Kasumi-1 (cell line): ENCODE measurements at places on chromosomes 12 and 14.

GRCh38 chr14:101603096-101603495 is 41.8 kb downstream of the DIO3 start:
- no peak for DNase-seq

GRCh38 chr14:45699471-45699870 is 446.5 kb upstream of the MIS18BP1 start:
- no peak for DNase-seq

DNA sequence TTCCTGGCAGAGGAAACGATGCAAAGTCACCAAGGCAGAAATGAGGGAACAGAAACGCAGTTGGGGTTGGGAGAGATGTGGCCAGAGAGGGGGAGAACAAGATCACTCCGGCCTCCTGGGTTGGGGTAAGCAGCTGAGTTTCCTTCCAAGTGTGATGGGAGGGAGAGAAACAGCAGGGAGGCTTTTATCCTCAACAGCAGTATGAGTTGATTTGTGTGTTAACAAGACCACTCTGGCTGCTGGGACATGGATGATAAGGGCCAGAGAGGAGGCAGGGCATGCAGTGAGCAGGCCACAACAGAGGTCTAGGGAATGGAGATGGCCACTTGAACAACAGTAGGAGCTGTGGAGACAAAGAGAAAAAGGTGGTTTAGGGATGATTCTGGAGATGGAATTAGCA is 66.8 kb downstream of the GLRX5 start:
- DNase-seq = no peak

DNA sequence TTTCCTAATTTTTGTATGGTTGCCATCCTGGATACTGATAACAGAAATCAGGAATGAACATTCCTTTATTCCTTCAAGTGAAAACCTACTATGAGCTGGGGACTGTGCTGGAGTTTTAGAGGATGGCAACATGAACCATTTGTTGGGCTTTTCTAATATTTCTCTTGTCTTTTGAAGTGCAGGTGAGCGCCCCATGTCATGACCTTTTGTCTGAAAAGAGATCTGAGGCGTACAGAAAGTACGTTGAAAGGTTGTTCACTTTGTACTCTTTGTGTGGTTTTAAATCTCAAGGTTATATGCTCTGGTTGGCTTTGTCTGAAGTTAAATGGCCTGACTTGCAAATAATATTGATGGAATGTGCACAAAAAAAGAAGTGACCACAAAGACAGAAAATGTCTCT is 79.0 kb downstream of the GAS2L3 start:
- no peak for DNase-seq

GRCh38 chr12:120498870-120499515 is 3.1 kb downstream of the DYNLL1 start:
- DNase-seq = no peak

GRCh38 chr12:49420556-49420955 is 53.3 kb downstream of the SPATS2 start:
- no peak for DNase-seq

- no peak for DNase-seq
These were observed 72.1 kb upstream of the SRSF5 start for GRCh38 chr14:69694730-69695281.

GRCh38 chr12:51388846-51389245 is 2.4 kb downstream of the GALNT6 start:
- no peak for DNase-seq

GRCh38 chr12:57111031-57111734 is at the start of gene STAT6:
Gene STAT6, minus strand, starts transcription at chr12:57111362. Its CDS starts 3,084 bp downstream, at chr12:57108278.
- DNase-seq = peak; percentile 95

- DNase-seq = no peak
These were observed 332.3 kb downstream of the TMEM121 start for GRCh38 chr14:105858676-105859025.

DNA sequence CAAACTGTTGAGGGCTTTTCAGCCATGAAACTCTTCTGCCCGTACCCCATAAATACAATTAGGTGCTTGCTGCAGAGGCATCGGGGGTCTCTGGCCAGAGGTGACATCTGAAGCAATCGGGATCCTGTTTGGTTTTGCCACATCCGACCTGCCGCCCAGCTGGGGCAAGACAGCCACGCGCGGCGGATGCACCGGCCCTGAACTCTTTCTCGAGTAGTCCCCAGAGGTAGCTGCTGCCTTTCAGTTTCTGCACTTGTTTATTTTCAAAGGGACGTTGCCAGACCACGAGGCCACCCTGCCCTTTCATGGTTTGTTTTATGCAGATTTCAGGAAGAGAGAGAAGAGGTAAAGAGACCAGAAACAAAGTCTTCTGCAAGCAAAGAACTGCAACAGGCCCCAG is 10.6 kb upstream of the MLXIP start:
- DNase-seq = no peak

DNA sequence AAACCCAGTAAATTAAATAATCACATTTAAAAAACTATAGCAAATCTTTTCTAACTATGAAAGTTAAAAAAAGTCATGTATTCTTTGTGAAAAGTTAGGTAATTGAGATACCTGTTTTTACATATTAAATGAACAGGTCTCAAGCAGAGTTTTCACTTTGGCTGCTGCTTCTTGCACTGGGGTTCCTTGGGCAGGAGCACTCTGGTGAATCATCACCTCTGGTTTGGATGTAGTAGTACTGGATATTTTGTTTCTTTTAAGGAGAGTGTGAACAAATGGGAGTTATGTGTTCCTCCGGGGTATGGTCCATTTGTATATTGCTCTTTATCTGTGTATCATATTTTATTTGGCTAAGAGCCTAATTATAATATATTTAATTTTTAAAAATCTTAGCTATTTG is 82.7 kb downstream of the FUT8 start:
- DNase-seq = no peak

GRCh38 chr12:79555028-79555925 is 135.5 kb downstream of the PAWR start:
- peak; percentile 39 for DNase-seq

- no peak for DNase-seq
These were observed 31.5 kb upstream of the CACNA2D4 start for GRCh38 chr12:1949771-1950470.
